C1 segment of cervical spinal cord (tissue), 14 donors: ENCODE measurements at places on chromosomes 6 and 20.
A peak's percentile ranks its signal among the peaks of the same experiment; 100 is the strongest.

- no peak for DNase-seq
Observed at GRCh38 chr6:31041372-31041974, 31.2 kb downstream of the MUC22 start.

DNA sequence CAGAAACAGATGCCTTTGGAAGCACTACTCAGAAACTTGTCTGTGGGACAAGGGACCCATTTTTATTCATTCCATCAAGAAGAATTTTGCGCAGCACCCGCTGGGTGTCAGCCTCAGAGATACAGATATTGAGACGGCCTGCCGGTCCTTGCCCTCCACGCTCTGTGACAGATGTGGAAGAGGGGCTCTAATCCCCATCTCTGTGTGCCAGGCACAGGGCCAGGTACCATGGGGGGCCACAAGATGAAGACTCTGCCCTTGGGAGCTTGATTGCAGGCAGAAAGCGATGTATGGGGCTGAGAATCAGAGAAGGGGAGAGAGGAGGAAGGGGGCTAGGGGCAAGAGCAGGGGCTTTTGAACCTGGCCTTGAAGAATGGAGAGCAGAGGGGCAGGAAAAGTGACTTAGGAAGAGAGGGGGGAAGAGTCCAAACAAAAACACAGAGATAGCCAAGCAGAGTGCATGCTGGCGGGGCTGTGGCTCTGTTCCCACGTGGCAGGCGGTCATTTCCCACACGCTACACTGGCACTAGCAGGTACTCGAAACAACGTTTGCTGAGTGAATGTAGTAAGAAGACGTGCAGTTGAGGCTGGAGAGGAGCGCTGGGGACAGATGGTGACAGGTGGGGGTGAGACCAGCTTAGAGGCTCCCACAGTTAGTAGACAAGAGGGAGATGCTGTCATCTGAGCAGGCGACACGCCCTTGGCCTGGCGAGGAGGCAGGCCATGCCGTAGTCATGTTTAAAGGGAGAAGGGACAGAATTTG, 170.3 kb upstream of the SNX9 start:
- no peak for DNase-seq

- DNase-seq = no peak
Observed at GRCh38 chr6:166344240-166344639, 1.9 kb upstream of the SFT2D1 start.

DNA sequence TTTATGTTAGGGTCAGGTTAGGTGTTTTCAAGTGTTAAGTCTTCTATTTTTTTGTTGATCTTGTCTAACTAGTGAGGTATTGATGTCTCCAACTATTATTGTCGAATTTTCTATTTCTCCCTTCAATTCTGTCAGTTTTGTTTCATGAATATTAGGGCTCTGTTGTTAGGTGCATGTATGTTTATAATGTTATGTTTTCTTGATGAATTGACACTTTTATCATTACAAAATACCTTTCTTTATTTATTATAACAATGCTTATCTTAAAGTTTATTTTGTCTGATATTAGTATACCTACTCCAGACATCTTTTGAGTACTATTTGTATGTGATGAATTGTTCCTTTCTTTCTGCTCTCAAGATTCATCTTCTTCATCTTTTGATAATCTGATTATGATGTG, 12.9 kb upstream of the TRIM38 start:
- no peak for DNase-seq

DNA sequence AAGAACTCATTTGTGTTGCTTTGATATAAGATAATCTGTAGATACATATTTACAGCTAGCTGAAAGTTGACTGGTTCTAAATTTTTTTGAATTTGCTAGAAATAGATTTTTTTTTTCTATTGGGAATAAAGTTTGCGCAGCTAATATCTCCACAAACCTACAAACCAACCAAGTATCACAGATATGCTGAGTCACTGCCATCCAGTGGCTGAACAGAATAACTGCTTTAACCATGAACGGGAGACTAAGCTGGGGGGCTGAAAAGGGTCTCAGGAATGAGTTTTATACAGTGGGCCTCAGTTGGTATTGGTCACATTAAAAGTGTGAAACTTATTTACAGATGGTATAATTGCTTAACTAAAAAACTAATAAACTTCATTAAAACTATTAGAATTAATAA, 326.7 kb upstream of the CNR1 start:
- DNase-seq = no peak

- DNase-seq = no peak
Observed at GRCh38 chr20:37596890-37597536, 69.3 kb upstream of the BLCAP start.

- DNase-seq = no peak
Observed at GRCh38 chr6:5832668-5833067, 174.1 kb downstream of the NRN1 start.

DNA sequence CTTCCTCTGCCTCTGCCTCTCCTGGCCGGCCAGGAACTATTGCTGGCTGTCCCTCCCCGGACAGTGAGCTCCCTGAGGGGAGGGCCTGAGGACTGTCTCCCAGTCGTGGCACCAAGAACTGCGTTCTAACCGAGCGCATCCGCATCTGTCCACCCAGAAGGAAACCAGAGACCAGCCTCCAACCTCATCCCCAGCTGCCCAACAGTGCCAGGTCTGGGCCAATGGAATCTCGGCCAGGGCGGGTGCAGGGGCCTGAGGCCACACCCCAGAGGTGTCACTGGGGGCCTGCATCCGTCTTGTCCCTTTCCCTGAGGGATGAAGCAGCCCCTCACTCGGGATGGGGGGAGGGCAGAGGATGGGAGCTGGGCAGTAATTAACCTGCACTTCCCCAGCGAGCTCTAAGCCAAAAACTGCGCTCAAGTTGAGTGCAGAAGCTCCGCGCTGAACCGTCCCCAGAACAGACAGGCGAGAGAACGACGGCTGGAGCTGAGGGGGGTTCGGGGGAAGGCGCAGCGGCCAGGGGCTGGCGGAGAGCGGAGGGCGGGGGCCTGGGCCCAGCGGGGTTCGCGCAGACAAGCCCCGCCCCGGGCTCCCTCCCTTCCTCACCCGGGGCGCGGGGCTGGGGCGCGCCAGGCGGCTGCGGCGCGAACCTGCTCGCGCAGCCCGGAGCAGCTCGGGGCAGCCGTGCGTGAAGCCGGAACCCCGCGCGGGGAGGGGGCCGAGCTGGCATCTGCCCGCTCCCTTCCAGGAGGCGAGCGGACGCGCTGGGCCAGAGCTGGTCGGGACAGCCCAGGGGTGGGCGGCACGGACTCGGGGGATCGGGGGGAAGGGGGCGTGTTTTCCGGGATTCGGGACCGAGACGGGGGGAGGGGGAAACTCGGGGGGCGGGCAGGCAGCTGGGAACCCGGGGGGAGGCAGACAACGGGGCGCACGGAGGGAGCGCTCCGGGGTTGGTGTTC, 1.4 kb downstream of the TFEB start:
- peak; percentile 92 for DNase-seq

DNA sequence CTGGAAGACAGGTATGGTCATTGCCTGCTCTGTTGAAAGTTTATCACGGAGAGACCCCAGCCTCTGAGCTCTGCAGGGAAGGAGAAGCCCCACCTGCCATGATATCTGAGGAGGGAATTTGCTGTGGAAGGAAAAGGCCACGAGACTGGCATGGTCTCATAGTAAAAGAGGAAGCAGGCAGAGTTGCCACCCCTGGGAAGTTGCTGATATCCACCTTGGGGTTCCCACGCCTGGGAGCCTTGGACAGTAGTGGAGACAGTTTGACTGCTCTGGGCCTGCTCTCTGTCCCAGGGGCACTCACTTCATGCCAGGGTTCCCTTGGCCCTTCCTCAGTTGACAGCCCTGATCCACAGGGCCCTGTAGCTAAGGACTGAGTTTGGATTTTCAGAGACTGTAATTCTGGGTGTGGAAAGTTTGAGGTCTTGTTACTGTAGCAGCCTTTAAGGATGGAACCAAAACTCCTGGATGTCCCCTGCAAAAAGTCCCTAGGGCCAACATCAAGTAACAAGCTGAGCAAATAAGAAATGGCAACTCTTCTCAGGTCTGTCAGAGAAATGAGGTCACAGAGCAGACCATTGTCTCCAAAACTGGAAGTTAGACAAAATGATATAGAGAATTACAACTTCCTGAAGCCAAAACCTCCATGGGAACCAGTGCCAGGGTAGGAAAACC, 6.9 kb upstream of the SIRPB1 start:
- DNase-seq = no peak

DNA sequence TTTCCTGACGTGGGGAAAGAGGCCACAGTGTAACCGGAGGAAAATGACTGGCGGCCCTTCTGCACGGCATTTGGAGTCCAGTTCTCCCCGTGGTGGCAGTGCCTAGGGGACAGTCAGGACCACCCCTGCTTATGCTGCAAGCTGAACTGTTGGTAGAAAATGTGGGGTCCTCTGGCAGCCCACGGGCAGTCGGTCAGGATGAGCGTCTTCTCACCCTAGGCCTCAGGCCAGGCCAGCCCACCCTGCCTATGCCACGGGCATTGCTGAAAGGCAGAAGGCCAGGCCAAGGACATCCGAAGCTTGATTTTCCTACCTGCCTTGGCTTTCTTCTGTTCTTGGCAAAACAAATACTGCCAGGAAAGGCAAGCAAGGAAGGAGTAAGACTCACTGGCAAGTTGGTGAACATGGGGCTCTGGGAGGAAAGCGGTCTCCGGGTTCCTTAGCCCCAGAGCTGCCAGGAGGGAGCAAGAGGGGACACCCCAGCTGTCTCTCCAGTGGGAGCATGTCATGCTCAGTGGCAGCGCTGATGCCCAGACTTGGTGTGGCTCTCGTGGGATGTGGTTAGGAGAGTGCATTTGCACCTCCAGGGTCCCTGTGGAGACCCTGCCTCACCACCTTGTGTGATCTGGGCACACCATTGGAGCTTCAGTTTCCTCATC, 311.6 kb downstream of the QKI start:
- DNase-seq = no peak

- DNase-seq = no peak
Observed at GRCh38 chr6:16562498-16562897, 198.8 kb downstream of the ATXN1 start.

DNA sequence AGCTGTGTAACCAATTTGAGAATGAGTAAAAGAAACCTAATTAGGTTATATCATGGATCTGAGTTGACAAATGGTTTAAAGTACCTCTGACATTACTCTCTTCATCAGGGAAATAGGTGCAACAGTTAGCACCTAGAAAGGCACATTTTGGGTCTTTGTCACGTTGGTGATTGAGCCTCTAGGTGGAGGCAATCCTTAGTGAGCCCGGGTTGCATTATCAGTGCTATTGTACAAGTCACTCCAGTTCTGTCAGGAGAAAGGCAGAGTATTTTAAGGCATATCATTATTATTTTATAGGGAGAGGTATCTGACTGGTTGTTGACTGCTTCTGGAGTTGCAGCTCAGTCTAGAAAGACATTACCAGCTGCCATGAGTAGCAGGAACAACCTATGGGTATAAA, 54.9 kb downstream of the TRIM27 start:
- no peak for DNase-seq

DNA sequence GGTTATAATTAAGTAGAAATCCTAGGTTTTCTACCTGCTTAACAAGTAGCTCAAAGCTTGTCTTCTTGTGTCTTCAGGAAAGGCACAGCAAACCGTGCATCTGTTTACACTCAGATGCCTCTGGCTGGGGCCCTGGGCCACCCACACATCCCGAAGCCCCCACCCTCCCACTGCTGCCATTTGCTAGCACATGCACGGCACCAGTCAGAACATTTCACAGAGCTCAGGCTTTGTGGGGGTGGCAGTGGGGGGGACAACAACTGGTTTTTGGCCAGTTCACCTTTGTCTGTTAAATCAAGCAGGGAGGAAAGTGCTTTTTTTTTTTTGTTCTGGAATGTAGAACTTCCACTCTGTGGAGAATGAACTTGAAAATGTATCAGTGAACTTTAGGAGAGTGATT, 77.7 kb downstream of the LINC00237 start:
- no peak for DNase-seq

DNA sequence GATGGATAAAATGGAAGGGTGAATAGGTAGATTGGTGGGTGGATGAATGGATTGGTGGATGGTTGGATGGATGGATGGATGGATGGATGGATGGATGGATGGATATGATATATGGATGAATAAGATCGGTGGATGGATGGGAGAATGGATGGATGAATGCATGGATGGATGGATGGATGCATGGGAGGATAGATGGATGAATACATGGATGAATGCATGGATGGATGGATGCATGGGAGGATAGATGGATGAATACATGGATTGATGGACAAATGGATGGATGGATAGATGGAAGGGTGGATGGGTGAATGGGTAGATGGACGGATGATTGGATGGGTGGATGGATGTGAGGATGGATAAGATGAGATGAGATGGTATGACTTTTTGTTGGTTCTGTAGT, 95.7 kb upstream of the DUSP22 start:
- no peak for DNase-seq

GRCh38 chr6:7242835-7243178, 70.2 kb downstream of the SSR1 start:
- DNase-seq = no peak

DNA sequence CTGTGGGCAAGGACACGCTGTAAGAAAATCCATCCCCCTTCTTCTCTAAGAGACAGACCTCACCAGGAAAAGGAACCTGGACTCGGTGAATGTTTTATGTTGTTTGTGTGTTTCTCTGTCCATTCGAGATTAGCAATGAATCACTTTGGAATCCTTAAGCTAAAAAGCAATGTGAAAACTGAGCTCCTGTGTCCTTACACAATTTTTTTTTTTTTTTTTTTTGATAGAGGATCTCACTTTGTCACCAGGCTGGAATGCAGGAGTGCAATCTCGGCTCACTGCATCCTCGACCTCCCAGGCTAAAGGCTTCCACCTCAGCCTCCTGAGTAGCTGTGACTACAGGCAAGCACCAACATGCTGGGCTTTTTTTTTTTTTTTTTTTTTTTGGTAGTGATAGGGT, 32.1 kb downstream of the BFSP1 start:
- no peak for DNase-seq

DNA sequence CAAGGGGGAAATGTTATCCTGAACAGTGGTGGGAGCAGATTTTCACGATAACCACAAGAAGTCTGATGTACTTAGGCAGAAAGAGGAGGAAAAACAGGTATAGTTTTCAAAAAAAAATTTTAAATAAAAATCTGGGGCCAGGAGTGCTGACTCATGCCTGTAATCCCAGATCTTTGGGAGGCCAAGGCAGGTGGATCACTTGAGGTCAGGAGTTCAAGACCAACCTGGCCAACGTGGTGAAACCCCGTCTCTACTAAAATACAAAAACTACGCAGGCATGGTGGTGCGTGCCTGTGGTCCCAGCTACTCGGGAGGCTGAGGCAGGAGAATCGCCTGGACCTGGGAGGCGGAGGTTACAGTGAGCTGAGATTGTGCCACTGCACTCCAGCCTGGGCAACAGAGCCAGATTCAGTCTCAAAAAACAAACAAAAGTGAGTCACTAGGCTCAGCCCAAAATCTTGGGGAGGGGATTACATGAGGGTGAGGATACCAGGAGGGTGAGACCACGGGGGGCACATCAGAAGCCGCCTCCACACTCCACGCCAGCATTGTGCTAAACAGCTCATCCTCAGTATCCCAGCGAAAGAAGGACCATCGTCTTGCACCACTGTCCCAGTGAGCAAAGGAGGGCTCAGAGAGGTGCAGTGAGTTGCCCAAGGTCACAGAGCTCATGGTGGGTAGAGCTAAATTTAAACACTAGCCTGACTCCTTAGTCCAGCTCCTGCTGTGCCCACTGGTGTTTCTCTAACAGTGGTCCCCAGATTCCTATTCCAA, 33.7 kb downstream of the BCAS4 start:
- DNase-seq = no peak

GRCh38 chr6:56540232-56541029, 102.3 kb downstream of the DST start:
- DNase-seq = no peak

- DNase-seq = no peak
Observed at GRCh38 chr6:158713469-158713868, 63.6 kb downstream of the SYTL3 start.
